ENCODE measurements at places on chromosomes 12 and 14. TPM values are rescaled to one million over a fixed set of nuclear protein-coding genes. Genes with fewer than 3 reads are reported as not detected.

The C14orf180 gene
- total RNA-seq = not detected

The SYNDIG1L gene
- not detected for total RNA-seq

The UTP20 gene
- 11.2 TPM for total RNA-seq

The SERPINA6 gene
- not detected for total RNA-seq

The GPRC5A gene
- total RNA-seq = 31.9 TPM

The AHNAK2 gene
- total RNA-seq = 222 TPM

The PTPRO gene
- total RNA-seq = 0.21 TPM

The TAS2R30 gene
- total RNA-seq = 0.56 TPM

The WDHD1 gene
- total RNA-seq = 12.5 TPM

The BRMS1L gene
- 7.0 TPM for total RNA-seq

The SLCO1C1 gene
- total RNA-seq = not detected

The CACNA2D4 gene
- not detected for total RNA-seq

The PLCZ1 gene
- not detected for total RNA-seq

The KRT75 gene
- total RNA-seq = 2.6 TPM

The MSI1 gene
- total RNA-seq = not detected

The SGPP1 gene
- 24.5 TPM for total RNA-seq

The IFI27 gene
- total RNA-seq = 72.5 TPM

The TAS2R14 gene
- total RNA-seq = not detected

Data from airway epithelial cell (primary cell).